Right kidney (tissue), 9 donors: ENCODE measurements at places on chromosomes 6 and 20.

GRCh38 chr6:56756791-56757587 is 114.3 kb upstream of the DST start:
- DNase-seq, result no peak

DNA sequence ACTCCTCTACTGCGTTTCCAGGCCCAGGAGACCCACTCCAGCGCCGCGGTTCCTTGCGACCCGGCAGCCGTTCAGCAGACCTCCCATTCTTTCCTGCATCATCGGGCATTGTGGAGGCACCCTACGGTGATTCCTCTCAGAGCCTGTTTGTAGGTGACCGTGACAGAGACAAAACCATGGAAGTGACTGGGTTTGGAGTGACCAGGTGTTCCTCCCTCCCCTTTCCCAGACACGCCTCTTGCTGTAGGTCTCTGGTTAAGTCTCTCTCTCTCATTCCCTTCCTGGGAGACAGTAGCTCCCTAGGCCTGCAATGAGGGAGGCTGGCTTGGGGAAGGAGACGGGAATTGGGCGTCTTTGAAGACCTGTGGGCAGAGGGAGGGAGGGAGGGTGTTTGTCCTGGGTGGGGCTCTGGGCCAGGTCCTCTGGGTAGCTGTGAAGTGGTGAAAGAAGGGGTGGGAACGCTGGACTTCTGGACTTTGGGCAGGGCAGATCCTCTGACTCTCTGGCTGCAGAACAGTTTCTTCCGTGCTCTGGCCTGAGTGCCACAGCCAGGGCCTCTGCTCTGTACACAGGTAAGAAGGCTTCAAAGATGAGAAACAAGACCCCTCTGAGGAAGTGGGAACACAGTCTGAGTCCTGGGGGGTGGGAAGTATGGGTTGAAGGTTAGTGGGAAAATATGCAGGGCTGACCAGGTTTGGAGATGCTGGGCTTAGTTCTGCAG is 763 bp downstream of the KLC4 start:
- no peak for DNase-seq

DNA sequence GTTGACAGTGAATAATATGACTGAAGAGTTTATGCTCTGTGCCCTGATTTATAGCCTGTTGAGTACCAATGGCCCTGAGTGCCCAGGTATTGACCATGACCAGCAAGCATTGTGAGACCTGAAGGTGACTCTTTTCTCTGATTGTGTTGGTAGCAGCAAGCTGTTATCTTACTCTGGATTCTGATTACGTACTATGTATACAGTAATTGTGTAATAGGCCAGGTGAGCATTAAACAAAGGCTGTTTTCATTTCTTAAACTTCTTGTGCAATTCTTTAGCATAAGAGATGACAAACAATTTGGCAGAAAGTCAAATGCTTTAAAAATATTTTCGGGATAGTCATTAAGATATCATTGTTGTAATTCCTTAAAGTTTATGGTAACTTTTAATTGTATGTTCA is 111.7 kb upstream of the PTPRK start:
- DNase-seq, result no peak

- no peak for DNase-seq
Observed at GRCh38 chr20:23013429-23013828, 21.7 kb upstream of the SSTR4 start.

DNA sequence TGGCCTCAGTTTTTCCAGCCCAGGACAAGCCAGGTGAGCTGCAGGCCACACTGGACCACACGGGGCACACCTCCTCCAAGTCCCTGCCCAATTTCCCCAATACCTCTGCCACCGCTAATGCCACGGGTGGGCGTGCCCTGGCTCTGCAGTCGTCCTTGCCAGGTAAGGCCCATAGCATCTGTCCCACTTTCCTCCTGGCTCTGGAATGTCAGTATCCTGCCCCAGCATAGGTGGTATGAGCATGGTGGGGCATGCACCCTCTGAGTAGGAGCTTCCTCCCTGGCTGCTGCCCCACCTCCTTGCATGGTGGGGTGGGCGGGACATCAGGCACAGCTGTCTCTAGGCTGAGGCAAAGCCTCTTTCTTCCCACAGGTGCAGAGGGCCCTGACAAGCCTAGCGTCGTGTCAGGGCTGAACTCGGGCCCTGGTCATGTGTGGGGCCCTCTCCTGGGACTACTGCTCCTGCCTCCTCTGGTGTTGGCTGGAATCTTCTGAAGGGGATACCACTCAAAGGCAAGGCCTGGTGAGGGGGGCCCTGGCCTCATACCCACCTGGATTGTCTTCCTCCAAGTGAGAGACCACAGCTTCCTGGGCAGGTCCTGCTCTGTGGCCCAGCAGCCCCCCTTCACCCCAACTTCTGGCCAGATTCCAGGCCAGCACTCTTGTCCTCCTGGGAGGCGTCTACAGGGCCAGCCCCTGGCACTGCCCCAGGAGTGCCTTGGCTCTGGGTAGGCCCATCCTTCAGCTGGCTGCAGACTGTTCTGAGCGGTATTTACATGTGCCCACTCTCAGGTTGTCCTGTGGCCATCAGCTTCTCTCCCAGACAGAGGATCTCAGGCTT is 9.1 kb downstream of the PI16 start:
- DNase-seq, result no peak

DNA sequence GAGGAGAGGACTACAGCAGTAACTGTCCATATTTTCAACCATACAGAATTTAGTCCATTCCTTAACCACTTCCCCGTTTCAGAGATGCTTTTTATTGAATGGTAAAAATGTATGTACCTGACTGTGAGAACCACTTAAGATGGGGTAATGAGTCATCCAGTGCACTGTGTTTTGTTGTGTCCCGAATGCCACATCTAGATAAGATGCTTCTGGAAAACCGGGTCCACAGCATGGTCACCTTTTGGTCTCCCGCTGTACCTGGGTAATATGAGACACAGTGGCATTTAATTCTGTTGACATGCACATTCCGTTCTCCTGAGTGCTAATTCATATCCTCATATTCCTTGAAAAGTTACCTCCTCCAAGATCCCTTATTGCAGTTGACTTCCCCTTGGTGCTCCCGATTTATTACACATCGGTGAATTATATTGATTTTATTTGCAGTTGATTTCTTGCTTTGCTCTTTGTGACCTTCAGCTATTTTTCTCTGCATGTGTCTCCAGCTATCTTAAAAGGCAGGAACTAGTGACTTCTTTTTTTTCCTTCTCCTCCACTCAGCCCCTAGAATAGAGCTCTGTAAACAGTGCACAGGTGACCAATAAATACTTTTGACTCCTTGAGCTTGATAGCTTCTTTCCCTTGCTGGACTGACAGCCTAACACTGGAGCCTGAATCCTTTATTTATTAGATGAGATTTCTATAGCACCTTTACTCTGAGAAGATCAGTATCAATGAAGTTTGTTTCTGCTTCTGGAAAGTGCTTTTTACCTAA is 314.6 kb downstream of the ZFAND3 start:
- no peak for DNase-seq

GRCh38 chr20:55538261-55538908 is 466.9 kb downstream of the CBLN4 start:
- no peak for DNase-seq

DNA sequence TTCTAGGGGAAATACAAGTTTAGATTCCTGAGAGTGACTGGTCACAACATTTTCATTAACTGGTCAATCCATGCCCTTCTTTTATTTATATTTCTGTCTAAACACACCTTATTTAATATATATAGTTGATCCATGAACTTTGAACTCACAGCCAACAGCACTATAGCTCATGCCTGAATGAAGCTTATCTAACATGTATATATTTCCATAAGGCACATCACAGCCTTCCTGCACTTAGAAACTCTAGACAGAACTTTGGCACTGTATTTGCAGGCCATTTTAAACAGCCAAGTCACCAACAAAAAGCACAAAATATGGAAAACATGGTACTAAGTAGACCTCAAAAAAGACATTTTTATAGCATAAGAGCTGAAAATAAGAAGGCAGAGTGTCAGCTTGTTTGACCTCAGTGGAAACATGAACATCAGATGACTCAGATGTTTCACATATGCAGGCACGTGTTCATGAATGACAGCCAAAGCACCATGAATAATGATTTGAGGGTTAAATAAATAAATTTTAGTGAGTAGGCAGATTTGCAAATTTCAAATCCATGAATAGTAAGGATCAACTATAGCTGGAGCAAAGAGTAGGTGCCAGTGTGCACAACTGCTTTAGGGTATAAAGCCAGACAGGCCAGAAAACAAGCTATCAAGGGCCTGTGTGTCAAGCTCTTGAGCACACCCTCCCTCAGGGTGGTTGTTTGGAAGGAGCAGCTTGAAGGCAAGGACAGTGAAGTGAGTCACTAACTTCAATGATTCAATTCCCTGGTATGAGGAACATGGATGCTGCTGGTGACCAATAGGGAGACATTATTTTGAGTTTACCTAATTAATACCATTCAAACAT is 88.9 kb upstream of the NT5E start:
- DNase-seq, result no peak

DNA sequence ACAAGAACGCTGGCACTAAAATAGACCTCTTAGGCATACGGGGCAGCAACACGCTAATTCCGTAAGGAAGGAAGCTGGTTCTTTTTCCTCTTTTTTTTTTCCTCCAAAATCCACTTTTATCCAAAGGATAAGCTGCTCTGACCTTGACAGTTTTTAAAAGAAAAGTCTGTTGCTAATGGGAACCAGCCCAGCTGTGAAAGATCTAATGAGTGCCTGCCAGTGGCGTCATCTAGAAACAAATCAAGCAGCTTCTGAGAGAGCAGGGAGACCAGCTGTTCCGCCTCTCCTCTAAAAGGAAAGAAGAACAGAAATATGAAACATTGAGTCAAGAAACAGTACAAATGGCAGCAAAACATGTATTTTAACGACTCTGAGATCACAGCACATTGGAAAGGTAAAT is 78.6 kb downstream of the FAXC start:
- DNase-seq, result no peak

DNA sequence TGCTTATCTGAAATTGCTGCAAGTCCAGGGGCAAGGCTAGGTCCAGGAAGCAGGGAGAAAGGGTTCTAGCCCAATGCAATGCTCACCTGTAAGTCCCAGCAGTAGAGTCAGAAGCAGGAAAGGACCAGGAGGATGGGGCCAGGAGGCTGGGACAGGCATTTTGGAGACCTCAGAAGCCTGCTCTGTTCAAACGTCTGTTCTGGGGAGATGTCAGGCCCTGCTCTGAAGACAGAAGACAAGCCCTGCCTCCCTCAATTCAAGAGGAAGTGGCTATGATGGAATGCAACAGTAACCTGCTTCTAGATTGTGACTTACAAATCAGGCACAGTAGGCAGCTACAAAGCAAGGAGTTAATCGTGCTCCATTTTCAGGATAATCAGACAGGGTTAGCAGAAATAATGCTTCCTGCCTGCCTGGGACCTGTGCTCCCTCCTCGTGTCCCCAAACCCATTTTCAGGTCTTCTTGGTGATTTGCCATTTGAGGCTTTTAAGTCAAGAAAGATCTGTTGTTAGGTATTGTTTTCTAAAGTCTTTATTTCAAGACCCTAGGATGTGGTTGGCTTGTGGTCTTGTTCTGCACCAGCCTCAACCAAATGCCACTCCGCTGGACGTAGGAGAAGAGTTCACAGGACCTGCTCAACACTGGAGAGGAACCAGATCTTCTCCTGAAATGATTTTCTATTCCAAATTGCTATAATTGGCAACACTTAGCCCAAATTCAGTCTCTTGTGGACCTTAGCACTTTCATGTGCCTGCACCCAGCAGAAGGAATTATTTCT is at the start of gene SIRPG:
Gene SIRPG (minus strand): TSS at position 224 of the 779 bp plus-strand sequence. CDS start 65 bp downstream, at position 159.
- no peak for DNase-seq

GRCh38 chr6:20180935-20181334 is 31.3 kb downstream of the MBOAT1 start:
- DNase-seq, result no peak

DNA sequence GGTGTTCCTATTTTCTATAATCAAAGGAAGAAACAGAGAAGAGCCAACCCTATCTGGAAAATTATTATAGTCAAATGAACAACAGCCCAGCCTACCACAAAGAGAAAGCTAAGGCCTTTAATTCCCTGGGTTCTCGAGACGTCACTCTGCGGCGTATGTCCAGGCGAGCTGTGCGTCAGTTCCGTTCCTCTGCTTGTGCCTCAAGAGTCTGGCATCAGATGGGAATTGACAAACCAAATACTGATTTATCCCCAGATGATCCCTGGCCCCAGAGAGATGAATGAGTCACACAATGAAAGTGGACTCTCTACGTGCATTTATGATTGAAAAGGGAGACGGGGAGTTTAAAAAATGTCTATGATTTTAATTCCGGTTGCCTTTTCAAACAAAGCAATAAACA is 151.6 kb upstream of the PDE10A start:
- DNase-seq, result no peak

DNA sequence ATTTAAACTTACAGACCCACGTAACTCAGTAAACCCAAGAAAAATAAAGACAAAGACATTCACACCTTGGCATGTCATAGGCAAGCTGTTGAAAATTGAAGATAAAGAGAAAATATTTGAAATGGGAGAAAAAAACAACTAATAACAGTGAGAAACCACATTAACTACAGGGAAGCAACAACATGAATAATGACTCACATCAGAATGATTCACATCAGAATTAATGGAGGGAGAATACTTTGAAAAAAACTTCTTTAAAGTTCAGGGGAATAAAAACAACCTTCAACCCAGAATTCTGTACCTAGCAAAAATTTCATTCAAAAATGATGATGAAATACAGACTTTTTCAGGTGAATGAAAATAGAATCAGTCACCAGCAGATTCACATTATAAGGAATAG is 32.9 kb upstream of the SLC22A3 start:
- no peak for DNase-seq

DNA sequence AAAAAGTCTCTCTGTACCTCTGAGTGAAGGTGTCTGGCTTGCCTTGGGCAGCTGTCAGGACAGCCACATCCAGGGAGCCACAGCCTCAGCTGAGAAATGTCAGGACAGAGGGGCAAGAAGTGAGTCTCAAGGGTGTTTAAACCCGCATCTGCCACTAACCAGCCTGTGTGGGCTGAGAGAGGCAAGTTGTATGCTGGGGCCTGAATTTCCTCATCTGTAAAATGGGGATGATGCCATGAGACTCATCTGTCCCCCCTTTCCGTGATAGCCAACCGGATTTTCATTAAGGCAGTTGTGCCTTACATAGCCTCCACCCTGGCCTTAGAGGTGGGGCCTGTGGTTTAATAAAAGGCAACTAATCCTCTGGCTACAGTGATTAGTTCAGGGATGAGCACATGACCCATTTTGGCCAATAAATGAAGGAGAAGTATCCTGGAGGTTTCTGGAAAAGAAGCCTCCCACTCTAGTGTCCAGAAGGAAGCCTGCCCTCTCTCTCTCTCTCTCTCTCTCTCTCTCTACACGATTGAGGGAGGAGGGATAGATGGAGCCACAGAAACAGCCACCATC is 79.3 kb downstream of the BMP7 start:
- no peak for DNase-seq

DNA sequence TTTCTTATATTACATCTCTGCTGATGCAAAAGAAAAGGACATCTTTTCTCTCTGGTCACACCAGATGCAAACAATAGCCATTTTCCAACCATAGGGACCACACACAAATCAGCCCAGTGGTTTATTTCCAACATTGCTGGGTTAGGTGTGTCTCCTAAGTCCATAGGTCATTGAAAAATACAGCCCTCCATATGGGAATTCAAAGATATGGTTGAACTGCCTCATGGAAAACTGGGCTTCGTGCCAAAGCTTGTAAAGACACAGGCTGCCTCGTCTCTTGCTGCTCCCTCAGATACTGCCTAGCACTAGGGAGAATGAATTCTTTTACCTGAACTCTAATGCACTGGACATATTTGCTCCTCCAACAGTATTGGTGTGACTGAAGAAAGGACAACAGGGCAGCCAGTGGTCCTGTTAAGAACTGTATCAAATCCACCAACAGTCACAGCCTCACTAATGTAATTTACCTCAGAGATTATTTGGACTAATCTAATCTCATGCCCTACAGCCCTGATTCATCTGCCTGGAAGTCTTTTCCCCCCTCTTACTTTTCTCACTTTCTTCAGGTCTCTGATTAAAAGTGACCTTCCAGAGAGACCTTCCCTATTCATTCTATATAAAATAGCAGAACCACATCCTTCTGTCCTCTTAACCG is 48.3 kb upstream of the TBC1D32 start:
- no peak for DNase-seq
